SK-N-SH (cell line): ENCODE measurements at places on chromosomes 7 and 10.

DNA sequence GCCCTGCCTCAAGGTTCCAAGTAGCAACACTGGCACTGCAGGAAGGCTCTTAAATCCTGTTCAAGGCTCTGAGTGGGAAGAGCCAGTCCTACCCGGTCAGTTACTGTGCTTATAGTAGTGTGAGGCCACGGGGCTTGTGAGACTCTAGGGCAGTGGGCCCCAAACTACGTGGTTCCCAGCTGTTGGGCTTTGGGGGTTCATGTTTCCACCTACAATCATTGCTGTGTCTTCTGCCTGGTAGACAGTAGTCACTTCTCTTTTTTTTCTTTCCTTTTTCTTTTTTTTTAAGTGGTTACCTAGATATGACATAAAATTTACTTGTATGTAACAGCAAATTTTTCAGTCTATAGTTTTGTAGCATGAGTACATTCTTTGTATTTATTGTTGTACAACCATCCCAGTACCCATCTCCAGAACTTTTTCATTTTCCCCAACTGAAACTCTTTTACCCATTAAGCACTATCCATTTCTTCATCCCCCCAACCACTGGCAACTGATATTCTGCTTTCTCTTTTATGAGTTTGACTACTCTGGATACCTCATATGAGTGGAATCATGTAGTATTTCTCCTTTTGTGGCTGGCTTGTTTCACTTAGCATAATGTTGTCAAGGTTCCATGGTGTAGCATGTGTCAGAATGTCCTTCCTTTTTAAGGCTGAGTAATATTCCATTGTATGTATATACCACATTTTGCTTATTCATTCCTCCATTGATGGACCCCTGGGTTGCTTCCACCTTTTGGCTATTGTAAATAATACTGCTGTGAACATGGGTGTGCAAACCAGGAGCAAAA lies 7.7 kb downstream of the UBTD1 start:
- no peaks in the 10 kb centered on the region for H3K27me3 ChIP-seq
- no peak overlapping the region for H3K27ac ChIP-seq
- no peaks in the 10 kb centered on the region for H3K4me1 ChIP-seq
- H3K4me3 ChIP-seq, result no peak overlapping the region

DNA sequence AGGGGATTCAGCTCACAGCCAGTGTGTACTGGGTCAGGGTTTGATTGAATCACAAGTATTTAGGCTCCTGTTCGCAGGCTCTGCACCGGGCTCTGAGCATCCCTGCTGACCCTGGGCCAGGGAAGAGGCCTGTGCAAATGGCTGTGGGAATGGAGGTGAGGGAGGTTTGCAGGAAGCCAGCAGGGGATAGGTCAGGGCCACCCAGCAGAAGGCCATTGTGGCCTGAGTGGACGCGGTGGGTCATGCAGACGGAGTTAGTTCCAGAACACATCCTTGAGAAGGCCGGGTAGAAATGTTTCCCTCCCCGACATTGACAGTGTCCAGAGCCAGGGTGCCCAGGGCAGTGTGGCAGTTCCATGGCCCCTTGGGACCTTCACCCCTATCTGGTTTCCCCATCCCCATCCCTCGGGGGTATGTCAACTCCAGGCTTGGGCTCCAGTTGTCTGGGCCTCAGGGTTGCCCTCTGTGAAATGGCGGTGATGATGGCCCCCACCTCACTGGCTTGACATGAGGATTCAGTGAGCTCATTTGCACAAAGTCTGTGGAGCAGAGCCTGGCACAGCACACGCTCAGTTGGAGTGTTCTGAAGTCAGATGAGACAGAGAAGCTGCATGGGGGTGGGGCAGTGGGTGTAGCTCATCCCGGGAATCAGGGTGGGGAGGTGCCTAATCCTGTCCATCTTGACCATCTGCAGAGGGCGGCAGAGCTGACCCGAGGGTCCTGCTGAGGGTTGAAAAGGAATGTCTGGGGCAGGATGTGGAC lies 107.6 kb downstream of the ADCY1 start:
- no peak overlapping the region for H3K27ac ChIP-seq
- no peaks in the 10 kb centered on the region; the same call in 1 of the 2 replicates for H3K36me3 ChIP-seq
- no peaks in the 10 kb centered on the region for H3K27me3 ChIP-seq

DNA sequence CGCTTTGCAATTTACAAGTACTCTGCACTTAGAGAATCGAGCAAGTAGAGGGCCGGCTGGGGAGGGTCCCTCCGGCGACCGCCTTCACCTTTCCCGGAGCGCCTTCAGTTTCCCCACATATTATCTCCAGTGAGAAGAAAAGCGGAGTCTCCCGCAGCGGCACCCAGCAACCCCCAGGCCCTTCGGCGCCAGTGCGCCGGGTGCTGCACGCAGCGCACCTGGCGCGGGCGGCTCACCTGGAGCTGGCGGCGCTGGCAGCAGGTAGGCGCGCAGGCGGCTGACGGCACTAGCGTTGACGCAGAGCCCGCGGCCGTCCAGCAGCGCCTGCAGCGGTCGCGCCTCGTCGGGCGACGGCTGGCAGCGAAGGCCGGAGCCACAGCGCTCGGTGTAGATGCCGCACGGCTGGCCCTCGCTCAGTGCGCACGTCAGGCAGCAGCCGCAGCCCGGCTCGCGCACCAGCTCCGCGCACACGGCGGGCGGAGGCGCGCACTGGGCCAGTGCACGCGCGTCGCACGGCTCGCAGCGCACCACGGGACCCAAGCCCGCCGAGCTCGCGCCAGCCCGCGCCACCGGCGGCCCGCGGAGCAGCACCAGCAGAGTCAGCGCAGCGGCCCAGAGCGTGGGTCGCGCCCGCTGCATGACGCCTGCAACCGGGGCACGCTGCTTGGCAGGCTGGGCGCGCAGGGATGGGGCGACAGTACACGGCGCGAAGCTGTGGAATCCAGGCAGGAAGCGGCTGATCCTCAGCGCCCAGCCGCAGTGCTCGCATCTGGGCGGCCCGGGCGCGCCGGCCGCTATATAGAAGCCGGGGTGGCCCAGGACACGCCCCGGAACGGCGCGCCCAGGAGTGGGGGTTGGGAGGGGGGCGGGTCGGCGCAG lies at the start of gene IGFBP3:
TSS of gene IGFBP3 (minus strand) at position 771 of the 879 bp plus-strand sequence. CDS start at position 639, 132 bp downstream.
- H3K36me3 ChIP-seq, result peaks cover 2% of the 10 kb centered on the region; the same call in 1 of the 2 replicates
- peak within 1 kb of the TSS; percentile 58 for H3K4me3 ChIP-seq
- H3K4me1 ChIP-seq, result peaks cover 26% of the 10 kb centered on the region
- DNase-seq, result peak; percentile 90
- no peaks in the 10 kb centered on the region for H3K27me3 ChIP-seq

GRCh38 chr10:88562152-88562551 lies 21.0 kb downstream of the RNLS start:
- no peak overlapping the region for H3K4me3 ChIP-seq
- H3K27me3 ChIP-seq, result no peaks in the 10 kb centered on the region
- peaks cover 11% of the 10 kb centered on the region; the same call in 1 of the 2 replicates for H3K4me1 ChIP-seq
- DNase-seq, result no peak
- H3K27ac ChIP-seq, result no peak overlapping the region
- H3K36me3 ChIP-seq, result no peaks in the 10 kb centered on the region

DNA sequence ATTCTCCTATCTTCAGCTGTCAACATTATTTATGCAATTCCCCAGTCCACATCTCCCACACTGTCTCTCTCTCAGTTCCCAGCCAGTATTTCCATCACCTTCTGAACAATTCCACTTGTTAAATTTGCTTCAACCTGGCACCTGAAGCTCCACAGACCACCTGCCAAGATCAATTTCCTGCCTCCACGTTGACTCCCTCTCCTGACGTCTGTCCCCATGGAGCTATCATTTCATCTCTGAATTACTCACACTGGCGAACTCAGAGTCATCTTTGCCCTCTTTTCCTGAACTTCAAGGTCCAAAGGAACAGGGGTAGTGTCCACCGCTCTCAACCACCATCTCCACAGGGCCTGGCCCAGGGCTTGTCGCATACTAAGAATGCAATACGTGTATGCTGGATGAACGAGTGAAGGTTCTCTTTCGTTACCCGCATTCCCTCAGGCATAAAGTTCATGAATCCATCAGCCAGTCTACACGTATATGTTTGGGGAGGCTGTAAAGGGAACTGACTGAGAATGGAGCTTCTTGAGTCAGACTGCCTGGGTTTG lies 183.3 kb downstream of the JCAD start:
- no peak for DNase-seq
- H3K27ac ChIP-seq, result peak overlapping the region; percentile 80; the same call in 1 of the 2 replicates
- H3K27me3 ChIP-seq, result no peaks in the 10 kb centered on the region
- no peaks in the 10 kb centered on the region for H3K36me3 ChIP-seq
- H3K4me3 ChIP-seq, result no peak overlapping the region
- H3K4me1 ChIP-seq, result peaks cover 19% of the 10 kb centered on the region

- DNase-seq, result no peak
- no peaks in the 10 kb centered on the region for H3K4me1 ChIP-seq
- H3K27ac ChIP-seq, result no peak overlapping the region
- no peaks in the 10 kb centered on the region for H3K27me3 ChIP-seq
- no peaks in the 10 kb centered on the region for H3K36me3 ChIP-seq
Observed at GRCh38 chr10:61251089-61251488, 202.1 kb downstream of the TMEM26 start.

DNA sequence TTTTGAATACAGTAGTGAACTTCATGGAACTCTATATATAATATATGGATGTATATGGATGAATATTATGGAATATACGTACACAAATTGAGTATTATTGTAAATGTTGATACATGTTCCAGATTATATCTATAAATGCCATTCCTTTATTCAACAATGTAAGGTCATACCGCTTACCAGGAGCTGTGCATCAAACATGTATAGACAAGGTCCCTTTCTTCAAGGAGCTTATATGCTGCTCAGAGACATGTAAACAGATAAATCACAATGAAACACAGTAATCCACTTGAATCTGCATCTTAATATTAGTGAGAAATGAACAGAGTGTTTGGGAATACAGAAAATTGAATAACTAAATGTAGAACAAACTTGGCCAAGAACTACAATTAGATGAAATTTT lies 898 bp upstream of the SEM1 start:
- no peak overlapping the region for H3K4me3 ChIP-seq
- no peak overlapping the region for H3K27ac ChIP-seq
- no peak for DNase-seq
- H3K36me3 ChIP-seq, result peaks cover 18% of the 10 kb centered on the region

GRCh38 chr7:156577645-156578577 lies 62.7 kb upstream of the RNF32 start:
- H3K27ac ChIP-seq, result no peak overlapping the region
- no peaks in the 10 kb centered on the region for H3K27me3 ChIP-seq
- DNase-seq, result no peak
- H3K4me3 ChIP-seq, result no peak overlapping the region

DNA sequence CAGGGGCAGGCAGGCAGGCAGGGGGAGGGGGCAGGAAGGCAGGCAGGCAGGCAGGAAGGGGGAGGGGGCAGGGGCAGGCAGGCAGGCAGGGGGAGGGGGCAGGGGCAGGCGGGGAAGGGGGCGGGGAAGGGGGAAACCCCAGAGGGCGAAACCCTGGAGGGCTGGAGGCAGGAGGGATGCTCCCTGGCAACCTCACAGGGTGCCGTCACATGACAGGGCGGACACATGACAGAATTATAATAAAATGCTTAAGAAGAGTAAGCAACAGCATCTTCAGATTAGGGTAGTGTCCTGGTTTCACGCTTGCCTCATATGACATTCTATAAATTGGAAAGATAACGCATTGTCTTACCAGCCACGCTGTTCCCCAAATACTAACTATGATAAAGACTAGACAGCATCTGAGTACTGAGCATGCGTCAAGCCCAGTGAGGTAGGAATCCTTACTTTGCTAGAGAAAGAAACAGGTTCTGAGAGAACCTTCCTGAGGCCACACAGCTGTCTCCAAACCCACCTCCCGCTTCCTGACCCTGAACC lies 131.6 kb downstream of the DIP2C start:
- H3K4me3 ChIP-seq, result no peak overlapping the region
- H3K36me3 ChIP-seq, result no peaks in the 10 kb centered on the region
- peaks cover 14% of the 10 kb centered on the region for H3K4me1 ChIP-seq
- peak; percentile 61 for DNase-seq

DNA sequence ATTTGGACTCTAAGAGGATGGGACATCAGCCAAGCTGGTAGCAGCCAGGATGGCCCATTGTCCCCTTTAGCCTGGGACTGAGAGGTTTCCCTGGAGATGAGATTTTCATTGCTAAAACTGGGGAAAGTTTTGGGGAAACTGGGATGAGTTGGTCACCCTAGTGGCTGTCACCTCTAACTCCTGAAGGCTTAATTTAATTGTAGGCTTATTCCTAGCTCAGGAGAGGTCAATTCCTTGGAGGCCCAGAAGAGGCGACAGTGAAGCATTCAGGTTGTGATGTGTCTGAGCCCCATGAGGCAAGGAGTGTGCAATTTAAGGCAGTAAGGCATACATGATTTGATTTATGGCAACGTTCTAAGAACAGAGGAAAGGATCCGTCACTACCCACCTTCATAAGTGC lies 24.9 kb upstream of the JAZF1 start:
- H3K27ac ChIP-seq, result no peak overlapping the region
- H3K4me1 ChIP-seq, result peaks cover 2% of the 10 kb centered on the region; the same call in 1 of the 2 replicates
- no peak for DNase-seq
- no peak overlapping the region for H3K4me3 ChIP-seq
- no peaks in the 10 kb centered on the region for H3K36me3 ChIP-seq

DNA sequence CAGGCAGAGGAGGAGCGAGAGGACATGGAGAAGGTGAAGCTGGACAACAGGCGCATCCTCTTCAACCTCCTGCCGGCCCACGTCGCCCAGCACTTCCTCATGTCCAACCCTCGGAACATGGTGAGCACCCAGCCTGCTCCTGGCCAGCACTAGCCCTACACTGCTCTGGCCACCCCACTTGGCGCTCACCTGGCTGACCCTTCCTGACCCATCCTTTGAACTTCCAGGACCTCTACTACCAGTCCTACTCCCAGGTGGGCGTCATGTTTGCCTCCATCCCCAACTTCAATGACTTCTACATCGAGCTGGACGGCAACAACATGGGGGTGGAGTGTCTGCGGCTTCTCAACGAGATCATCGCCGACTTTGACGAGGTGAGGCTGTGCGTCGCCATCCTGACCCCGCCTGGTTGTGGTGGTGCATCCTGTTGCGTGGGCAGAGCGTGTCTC lies 129.2 kb downstream of the ADCY1 start:
- no peak overlapping the region for H3K27ac ChIP-seq
- peaks cover 7% of the 10 kb centered on the region for H3K36me3 ChIP-seq
- H3K27me3 ChIP-seq, result peaks cover 14% of the 10 kb centered on the region; the same call in 1 of the 2 replicates
- no peak for DNase-seq
- peaks cover 22% of the 10 kb centered on the region; the same call in 1 of the 2 replicates for H3K4me1 ChIP-seq
